ENCODE measurements at places on chromosomes 16 and 17.

DNA sequence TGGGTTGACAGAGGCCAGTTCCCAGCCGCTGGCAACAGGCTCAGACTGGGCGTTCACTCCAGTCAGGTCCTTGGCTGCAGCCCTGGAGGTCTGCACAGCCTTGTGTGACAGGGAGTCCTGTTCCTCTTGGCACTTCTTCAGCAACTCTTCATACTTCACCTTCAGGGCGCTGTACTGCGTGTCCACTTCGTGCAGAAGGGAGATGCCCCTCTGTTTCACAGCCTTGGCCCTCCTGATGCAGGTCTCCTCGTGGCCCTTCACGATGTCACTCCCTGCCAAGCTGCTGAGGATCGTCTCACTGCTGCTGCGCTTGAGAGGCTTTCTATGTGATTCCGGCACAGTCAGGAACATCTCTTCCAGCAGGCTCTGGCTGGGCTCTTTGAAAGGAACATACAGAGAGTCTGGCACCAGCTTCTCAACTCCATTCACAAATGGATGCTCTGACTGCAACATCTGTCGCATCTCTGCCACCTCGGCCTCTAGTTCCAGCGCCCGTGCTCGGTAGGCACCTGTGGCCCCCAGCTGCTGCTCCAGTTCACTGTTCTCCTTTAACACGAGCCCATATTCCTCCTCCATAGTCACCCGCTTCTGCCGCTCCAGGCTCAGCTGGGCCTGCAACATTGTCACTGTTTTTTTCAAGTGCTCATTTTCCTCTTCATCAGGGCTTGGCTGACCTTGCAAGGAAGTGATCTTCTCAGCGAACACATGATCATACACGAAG is 27.2 kb downstream of the CDR2 start:
- no peak for DNase-seq

- DNase-seq = no peak
These were observed 4.8 kb upstream of the THUMPD1 start for GRCh38 chr16:20746461-20746860.

DNA sequence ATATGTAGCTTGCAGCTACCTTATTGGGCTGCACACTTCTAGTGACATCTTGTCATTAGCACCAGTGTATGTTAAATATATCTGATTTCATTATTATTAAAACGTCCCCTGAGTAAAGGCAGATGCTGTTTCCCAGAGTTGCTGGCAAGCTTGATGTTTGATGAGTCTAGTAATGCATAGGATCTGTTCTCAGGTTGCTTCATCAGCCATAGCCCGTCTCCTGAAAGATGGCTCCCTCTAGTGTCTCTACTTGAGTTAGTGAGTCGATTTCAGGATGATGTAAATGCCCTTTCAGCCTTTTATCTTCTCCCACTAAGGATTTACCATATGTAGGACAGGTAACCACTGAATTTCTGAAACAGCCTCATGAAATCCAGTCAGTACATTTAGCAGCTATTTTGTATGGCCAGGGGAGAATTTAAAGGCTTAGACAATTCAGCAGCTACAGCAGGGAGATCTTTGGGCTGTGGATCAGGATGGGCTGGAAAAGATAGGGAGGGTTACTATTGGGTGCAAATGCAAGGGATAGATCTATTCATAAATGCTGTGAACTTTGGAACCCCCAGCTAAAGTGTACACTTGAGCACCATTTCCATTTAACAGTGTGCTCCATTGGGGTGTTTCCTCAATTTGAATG is 376.3 kb downstream of the CNTNAP4 start:
- no peak for DNase-seq

GRCh38 chr16:88640498-88641247 is 2.3 kb downstream of the IL17C start:
- DNase-seq = no peak

- DNase-seq = no peak
These were observed 22.2 kb downstream of the ITPRIPL2 start for GRCh38 chr16:19135896-19136438.

DNA sequence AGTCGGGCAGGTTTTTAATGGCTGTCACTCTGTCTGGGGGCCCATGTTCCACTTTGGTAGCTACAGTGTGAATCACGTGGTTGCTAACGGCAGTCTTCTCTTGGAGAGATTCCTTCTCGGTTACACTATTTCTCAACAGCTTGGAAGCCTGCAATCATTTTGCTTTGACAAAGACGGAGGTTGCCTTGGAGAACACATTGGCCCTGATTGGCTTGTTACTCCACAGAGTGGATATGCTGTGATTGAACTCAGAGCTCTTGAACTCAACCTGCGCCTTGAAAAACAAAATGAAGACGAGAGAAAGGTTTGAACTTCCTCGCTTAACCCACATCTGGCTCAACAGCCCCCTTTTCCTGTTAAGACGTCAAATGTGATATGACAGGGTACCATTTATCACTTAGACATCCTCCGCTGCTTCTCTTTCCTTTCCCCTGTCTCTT is 218.9 kb downstream of the MAF start:
- DNase-seq = no peak

DNA sequence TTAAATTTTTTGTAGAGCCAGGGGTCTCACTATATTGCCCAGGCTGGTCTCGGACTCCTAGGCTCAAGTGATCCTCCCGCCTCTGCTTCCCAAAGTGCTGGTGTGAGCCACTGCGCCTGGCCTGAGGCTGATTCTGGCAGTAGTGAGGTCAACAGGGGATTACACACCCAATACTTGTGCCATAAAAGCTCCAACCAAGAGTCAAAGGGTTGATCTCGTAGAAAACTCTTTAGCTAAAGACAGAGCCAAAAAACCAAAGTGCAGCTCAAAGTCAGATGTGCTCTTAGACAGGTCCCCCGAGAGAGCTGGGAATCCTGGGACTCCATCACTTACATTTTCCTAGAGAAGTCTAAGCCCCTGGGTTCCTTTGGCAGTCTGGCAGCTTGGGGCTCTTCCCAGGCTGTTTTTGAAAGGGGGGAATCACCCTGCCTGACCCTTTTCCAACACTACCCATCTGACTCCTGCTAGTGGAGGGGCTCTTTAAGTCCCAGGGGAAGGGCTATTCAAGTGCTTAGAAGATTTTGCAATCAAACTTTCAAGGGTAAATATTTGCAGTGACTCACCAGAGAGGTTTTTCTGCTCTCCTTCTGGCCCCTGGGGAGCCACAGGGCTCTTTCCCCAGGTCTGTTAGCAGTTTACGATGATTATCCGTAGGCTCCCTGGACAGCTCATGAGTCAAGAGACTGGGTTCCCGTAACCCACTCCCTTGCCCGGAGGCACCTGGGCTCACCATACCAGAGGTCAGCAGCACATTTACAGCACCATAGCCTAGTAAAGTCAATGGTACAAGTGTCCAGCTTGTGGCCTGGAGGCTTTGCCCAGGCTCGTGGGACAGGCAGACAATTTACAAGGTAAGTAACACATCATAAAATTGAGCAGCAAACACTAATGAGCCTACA is 408.7 kb downstream of the SLC39A11 start:
- no peak for DNase-seq

- peak; percentile 10 for DNase-seq
These were observed 11.1 kb downstream of the RAB40B start for GRCh38 chr17:82687375-82687861.

- DNase-seq = no peak
These were observed 19.2 kb downstream of the CD300LB start for GRCh38 chr17:74512036-74512435.

GRCh38 chr16:20763461-20764232 is at the start of gene ACSM3:
Gene ACSM3 (plus strand): TSS chr16:20764014. CDS start chr16:20770035, 6,021 bp downstream.
- no peak for DNase-seq

GRCh38 chr16:29808219-29808900 is 2.0 kb downstream of the MAZ start:
- no peak for DNase-seq

DNA sequence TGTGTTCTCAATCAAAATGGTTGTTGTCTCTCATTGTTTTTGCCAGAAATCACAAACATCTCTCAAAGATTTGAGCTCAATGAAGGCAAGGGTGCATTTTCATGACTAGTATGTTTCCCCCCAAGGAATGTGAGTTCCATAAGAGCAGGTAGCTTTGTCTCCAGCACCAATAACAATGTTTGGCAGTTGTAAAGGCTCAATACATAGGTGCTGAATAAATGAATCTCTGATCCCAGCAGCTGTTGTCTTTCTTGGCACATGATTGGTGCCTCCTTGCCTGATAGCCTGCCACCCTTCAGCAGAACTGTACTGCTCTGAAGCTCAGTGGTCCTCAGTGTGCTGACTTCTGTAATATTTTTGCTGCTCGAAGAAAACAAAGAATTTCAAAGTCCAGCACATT is 103.1 kb upstream of the CDH11 start:
- no peak for DNase-seq

GRCh38 chr16:27500801-27501200 is 48.9 kb downstream of the GTF3C1 start:
- DNase-seq = no peak

GRCh38 chr17:11331547-11332513 is 90.8 kb downstream of the SHISA6 start:
- no peak for DNase-seq

- no peak for DNase-seq
These were observed 7.8 kb downstream of the TEX14 start for GRCh38 chr17:58684003-58684402.

- DNase-seq = no peak
These were observed 223.4 kb downstream of the HS3ST3A1 start for GRCh38 chr17:13378361-13378760.

DNA sequence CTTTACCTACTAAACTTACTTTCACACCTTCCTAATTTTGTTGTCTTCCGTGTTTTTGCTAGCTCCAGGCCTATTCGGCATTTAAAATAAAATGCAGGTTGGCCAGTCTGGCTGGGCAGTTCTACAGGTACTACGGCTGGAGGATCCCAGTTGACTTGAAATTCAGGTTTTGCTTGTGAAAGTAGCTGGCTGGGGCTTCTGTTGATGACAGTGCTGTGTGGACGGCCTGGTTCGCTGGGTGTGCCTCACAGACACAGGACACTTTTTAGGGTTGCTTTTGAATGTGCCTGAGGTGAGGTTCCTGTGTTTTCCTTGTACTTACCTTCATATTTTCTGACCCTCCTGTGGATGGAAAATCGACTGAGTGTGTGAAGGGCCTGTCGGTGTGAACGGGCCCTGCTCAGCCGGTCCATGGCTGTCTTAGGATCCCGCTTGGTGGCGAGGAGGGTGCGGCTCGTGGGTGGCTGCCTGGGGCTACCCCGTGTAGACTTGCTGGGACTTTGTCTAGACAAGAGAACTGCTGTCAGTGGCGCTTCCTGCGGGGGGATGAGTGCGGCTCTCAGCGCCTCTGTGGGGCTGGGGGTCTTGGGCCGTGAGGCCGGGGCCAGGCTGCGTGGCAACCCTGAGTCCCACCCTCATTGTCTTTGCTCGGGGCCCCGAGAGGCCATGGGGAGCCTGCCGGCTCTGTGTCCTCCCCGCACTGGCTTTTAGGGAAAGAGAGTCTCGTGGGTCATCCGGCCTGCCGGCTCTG is 18.7 kb upstream of the ZNF750 start:
- no peak for DNase-seq

Measured in SK-N-MC (cell line).